ENCODE measurements at places on chromosomes 7 and 10.
A peak's percentile ranks its signal among the peaks of the same experiment; 100 is the strongest.

DNA sequence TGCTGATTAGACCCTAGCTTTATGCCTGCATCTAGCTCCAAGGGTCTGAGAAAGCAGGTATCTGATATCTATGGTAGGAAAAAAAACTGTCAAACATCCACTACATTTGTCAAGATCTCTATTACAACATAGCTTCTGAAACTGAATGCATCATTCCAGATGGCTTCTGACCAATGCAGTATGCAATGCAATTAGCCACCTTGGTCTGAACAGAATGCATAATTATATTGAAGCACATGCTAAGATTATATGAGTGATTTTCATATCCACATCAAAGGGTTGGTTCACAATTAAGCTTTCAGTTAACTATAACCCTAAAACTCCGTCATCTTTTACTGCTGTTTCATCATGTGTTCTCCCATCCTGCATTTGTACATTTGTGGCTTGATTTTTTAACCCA, 271.4 kb downstream of the POLR1F start:
- DNase-seq: no peak

GRCh38 chr7:136976504-136977251, 108.2 kb downstream of the CHRM2 start:
- DNase-seq: peak; percentile 35

DNA sequence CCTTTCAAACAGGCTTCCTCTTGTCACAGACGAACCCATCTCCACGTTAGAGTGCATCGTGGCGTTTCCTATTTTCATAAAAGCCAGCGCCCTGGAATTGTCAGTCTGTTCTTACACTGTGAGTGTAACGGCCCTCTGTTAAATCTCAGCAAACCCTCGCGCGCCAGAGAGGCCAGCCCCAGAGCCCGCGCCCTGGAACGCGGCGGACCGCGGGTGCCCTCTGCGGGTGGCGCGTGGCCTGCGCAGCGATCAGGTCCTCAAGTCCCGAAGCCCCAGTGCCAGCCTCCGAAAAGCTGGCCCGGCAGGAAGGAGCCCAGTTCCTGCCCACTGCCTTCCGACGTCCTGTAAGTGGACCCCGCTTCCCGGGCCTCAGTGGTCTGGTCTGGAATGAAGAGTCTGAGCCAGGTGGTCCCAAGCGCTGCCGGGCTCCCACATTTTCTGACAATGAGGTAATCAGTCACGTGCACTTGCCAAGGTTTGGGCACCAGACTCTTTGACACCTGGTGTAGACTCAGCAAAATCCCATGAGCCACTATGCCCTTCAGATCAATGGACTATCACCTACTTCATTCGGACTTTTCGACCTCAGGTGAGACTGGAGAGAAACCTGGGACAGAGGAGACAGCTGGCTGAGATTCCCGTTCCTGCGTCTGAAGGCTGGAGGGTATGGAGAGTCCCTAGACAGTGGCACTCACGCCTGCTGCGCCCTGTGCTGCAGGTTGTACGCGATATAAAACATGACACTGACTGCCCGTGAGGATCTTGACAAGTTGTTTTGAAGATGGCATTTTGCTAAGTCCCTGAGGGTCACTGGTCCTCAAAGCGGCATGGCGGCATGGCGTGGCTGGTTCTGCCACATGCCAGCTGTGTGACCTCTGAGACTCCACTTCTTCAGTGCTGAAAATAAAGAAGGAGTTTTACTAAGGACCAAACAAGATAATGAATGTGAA, 109.4 kb upstream of the LANCL2 start:
- peak; percentile 31 for DNase-seq

DNA sequence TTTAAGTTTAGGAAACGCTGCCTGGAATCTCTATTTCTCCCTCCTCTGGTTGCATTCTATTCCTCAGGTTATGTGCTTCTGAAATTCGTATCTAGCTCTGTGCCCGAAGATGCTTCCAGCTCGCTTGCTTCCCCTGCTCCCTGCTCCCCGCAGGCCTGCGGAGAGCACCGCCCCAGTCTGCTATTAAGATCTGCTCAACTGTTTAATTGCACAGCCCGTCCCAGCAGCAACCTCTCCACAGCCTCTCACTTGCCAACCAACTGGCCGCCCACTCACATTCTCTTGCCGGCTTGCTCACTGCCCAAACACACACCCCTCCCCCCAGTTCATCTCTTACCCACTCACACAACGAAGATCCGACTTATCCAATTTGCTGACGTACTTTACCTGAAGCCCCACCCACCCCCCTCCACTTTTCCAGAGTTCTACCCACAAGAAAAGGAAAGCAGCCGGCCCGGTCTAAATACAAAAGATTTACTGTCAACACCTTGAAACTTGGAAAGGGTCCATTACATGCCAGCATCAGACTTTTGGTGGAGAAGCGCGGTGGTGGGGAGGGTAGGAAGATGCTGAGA, 167.3 kb upstream of the KLF14 start:
- no peak for DNase-seq

All from forelimb muscle (tissue), 1 donor.